ENCODE measurements at places on chromosomes 6 and 20.

GRCh38 chr6:115986026-115986425, 74.7 kb downstream of the FRK start:
- DNase-seq, result no peak

DNA sequence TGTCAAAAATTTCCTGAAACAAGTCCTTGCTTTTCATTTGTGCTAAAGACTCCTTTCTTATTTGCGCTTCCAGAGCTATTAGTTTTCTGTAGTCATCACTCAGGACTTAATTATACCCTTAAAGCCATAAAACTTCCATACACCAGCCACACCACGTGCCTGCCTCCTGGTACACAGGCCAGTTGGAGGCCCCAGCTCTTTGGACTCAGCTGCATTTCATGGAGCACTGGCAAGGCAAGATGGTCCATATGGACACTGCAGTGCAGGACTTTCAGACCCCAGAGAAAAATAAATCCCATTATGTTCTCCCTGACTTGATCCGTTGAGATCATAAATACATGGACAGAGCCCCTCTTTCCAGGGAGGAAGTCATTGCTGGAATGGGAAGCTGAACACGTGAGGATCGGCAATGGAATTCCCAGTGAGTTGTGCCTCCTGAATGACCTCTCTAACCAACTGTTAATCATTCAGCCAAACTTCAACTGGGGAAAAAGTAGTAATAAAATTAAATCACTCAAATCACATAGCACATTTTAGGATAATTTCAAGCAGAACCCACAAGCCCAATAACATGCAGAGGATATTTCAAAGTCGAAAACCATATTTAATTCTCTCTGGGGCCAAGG, 173.1 kb downstream of the HACE1 start:
- no peak for DNase-seq

- DNase-seq, result no peak
Observed at GRCh38 chr6:84466511-84466910, 239.1 kb upstream of the CEP162 start.

DNA sequence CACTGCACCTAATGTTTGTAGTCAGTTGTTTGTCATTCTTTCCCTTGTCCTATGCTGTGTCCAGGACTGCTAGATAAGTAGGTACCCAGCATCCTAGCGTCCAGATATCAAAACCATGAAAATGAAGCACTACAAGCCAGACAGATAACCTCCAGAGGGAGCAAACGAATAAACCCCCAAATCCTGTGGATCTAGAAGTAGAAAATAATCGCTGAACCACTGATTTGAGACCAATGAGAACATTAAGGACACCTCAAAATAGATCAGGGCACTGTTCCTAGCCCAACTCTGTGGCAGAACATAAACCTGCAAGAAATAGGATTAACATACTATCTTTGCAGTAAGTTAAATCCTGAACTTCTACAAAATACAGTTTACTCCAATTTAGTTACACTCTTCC, 1.1 kb upstream of the KLHL32 start:
- DNase-seq, result no peak

- no peak for DNase-seq
Observed at GRCh38 chr6:151425561-151425960, 26.4 kb downstream of the RMND1 start.

DNA sequence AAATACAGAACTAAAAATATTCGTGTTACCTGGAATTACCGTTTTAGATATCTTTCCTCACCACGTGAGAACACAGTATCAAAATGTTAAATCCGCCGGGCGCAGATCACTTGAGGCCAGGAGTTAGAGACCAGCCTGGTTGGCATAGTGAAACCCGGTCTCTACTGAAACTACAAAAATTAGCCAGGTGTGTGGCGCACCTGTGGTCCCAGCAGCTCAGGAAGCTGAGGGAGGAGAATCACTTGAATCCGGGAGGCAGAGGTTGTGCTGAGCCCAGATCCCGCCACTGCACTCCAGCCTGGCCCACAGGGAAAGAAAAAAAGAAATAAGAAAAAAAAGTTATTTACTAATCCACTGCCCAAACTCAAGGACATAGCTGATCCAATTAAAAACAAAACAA, 4.8 kb upstream of the DDX43 start:
- DNase-seq, result no peak

- DNase-seq, result no peak
Observed at GRCh38 chr20:36866681-36867495, 9.1 kb upstream of the TLDC2 start.

GRCh38 chr6:15008269-15008668, 237.6 kb upstream of the JARID2 start:
- DNase-seq, result no peak

- DNase-seq, result no peak
Observed at GRCh38 chr20:7399575-7399974, 540.7 kb downstream of the HAO1 start.

DNA sequence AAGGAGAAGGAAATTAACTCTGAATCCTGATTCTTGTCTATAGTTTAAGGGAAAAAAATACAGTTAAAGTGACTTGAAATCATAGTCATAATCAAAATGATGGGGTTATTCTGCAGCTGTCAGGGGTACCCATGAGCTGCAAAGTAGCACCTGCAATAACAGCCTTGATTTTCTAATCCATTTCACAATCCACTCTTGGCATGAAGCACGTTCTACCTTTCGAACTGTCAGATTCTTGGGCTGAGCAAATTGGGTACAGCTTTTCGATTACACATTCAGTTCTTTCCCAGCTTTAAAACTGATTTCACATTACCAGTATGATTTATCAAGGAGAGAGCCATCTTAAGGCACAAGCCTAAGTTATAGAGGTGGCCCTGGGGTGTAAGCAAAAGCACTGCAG, 118.5 kb upstream of the DTNBP1 start:
- no peak for DNase-seq

GRCh38 chr6:116258520-116258919, 4.6 kb upstream of the TSPYL4 start:
- no peak for DNase-seq

- no peak for DNase-seq
Observed at GRCh38 chr6:110613356-110613755, 136.9 kb upstream of the SLC22A16 start.

- DNase-seq, result no peak
Observed at GRCh38 chr6:47165918-47166317, 123.8 kb upstream of the ADGRF1 start.
